ENCODE measurements at places on chromosomes 11 and 22.

- no peak for DNase-seq
Measured at GRCh38 chr11:35285471-35285870, 133.9 kb downstream of the SLC1A2 start.

DNA sequence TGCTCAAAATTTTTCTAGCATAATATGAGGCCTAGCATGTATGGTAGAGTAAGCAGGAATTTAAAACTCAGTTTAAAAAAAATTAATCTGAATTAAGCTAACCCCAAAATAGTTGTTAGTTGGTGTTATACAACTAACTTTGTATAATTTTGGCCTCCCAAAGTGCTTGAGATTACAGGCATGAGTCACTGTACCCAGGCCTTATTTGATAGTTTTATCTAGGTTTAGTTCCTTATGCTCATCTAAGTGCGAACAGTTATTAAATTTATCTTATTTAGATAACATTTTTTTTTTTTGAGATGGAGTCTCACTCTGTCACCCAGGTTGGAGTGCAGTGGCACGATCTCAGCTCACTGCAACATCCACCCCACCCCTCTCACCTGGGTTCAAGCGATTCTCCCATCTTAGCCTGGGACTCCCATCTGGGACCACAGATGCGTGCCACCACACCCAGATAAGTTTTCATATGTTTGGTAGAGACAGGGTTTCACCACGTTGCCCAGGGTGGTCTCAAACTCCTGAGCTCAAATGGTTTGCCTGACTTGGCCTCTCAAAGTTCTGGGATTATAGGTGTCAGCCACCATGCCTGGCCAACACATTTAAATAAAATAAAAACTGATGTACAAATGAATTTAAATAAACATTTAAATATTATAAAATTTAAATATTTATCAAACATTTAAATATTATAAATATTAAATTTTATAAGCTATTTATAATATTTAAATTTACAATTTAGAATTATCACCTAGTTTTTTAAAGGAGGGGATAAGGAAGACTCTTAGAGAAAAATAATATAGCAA is 7.5 kb downstream of the IL18 start:
- no peak for DNase-seq

DNA sequence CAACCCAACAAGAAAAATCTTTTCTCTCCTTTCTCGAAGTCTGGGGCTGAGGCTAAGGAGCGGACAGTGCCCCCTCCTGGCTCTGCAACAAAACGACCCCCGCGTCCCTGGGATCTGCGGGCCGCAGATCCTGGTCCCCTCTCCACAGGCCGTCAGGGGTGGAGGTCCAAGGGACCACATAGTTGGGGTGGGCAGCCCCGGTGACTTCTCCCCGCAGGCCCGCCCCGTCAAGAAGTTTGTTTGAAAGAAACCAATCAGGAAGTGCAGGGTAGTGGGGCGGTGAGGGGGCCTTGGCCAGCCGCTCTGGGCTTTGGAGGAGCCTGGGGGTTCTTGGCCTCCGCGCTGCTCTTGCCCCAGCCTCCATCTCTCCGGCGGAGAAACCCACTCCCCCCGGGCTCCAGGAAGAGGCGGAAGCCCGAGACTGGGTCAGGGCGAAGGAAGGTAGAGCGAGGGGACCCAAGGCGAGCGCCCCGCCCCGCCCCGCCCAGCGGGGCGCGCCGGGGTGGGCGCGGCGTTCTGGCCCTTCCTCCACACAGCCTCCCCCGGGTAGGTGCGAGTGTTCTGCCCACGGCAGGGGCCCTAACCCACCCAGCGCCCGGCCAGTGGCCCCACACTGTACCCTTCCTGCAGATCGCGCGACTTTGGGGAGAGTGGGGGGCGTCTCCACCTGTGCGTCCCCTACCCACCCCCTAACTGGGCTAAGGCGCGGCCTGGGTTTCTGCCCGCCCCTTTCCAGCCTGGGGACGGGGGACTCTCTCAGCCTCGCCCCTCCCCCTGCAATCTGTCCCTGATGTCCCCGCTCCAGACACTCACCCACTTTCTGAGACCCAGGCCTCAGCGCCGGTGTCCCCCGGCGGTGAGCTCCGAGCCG is 1.3 kb downstream of the TP53I11 start:
- peak; percentile 3 for DNase-seq

DNA sequence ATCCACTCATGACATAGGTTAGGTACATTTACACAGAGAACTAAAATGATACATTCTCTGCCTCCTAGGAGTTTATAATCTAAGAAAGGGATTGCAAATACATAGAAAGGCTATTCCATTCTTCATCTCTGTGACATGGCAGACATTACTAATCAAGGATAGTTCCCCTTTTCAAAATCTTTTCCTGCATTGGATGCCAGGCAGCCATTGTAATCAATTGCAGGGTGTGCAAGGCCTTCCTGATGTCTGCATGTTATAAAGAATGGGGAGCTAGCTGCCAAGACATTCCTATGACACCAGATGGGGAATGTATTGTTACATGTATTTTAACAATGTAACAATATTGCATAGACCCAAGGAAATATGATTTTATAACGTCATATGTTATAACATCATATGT is 82.0 kb downstream of the KIRREL3 start:
- peak; percentile 20 for DNase-seq

DNA sequence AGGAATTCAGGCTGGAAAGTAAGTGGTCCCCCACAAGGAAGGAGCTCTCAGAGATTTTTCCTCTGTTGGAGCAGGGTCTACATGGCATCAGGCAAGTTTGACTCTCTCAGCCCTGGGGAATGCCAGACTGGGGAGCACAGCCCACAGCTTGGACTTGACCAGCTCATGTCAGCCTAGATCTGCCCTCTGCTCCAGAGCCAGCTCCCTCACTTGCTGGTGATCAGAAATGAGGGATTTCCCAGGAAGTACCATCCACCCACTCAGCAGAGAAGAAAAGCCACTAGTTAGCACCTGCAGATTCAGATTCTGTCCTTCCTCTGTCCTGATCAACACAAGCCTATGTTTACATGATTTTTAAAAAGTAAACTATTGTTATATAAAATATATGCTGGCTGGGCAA is 13.0 kb downstream of the TALDO1 start:
- DNase-seq, result no peak

- no peak for DNase-seq
Measured at GRCh38 chr11:8932564-8933180, at the start of gene C11orf16. Gene C11orf16 (minus strand): TSS chr11:8932947. CDS start chr11:8932308, 639 bp downstream.

DNA sequence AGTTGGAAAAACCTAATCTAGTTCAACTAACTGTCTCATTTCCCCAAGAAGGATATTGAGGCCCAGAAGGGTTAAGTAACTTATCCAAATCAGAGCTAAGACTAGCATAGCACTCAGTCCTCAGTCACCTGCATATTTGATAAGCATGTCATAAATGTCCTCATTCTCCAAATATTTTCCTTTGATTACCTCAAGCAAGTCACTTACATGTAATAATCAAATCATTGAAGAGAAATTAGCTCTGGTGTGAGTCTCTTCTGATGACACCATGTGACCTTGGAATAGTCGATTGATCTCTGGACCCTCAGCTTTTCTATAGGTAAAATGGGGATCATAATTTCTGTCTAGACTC is 48.8 kb upstream of the PICALM start:
- DNase-seq, result no peak

DNA sequence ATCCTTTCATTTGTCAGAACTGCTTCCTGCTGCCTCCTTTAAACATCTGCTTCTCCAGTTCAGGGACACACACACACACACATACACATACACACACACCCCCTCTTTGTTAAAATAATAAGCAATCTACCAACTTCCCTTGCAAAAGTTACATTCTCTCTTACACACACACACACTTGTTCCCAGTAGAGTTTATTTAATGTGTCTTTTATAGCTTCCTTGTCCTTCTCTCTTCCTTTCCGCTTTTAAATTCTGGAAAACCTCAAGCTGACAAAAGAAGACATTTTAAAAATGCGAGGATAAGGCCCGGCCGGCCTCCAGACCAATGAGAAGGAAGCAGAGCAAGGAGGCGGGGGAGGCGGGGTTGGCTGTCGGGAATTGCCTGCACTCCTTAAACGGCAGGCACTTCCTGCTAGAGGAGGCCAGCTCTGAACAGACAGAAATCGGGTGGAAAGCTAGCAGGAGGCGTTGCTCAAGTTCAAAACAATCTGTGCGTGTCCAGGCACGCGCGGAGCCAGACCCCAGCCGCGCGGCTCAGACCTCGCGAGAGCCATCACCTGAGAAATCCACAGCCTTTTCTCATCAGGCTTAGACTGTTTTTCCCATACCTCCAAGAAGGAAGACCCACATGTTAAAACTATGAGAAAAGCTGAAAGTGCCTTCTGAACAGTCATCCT is 99.9 kb downstream of the MAML2 start:
- peak; percentile 96 for DNase-seq

- DNase-seq, result no peak
Measured at GRCh38 chr11:8312986-8313385, 49.3 kb upstream of the LMO1 start.

GRCh38 chr22:44331881-44332714 is 19.3 kb upstream of the SHISAL1 start:
- DNase-seq, result no peak

- DNase-seq, result no peak
Measured at GRCh38 chr11:122812638-122813037, 25.7 kb upstream of the CRTAM start.

GRCh38 chr22:37575490-37576003 is 4.3 kb downstream of the LGALS2 start:
- DNase-seq, result no peak

DNA sequence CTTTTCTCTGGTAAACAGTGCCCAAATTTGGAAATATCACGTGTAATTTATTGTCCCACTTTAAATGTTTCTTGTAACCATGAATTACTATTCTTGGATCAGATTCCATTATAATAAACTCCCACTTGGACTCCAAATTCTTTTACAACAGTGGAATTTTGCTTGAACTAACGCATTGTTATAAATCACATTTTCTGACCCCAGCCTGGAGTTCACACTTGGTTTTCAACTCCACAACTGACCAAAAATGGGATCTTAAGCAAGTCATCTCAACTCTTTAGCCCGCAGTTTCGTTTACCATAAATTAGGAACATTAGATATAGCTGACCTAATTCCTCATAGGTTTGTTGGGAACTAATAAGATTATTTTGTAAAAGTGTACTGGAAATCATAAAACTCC is 336.8 kb upstream of the NCAM1 start:
- DNase-seq, result no peak

DNA sequence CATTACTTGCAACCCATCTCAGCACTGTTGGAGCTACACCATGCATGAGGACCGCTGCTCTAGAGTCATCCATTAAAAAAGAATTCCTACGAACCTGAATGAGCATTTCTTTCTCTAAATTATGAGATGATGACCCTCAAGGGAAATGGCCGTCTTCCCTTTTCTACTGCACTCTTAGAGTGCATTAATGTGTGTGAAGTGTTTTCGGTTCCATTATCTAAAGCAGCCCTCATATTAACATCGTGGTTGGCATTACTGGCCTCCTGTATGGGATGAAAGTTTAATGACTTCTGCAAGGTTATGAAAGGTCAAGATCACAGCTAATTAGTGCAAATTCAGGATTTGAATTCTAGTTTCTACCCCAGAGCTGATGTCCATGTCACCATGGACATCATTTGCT is 16.7 kb downstream of the CD44 start:
- DNase-seq, result no peak

- no peak for DNase-seq
Measured at GRCh38 chr11:127470306-127470884, 469.8 kb upstream of the KIRREL3 start.

DNA sequence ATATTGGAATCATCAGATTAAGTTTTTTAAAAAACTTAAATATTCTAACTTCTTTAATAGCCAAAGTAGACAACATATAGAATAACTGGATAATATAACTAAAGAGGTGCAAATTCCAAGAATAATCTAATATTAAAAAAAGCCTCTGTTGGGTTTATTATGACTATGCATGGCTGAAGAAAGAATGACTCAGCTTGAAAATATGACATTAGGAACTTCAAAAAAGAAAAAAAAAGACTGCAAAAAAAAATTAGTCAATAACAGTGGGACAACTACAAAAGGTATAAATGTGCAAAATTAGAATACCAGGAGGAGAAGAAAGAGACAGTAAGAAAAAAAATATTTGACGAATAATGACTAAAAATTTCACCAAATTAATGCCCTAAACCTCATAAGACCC is 1178.0 kb downstream of the JRKL start:
- no peak for DNase-seq

- no peak for DNase-seq
Measured at GRCh38 chr11:41879214-41879613, 419.8 kb upstream of the LRRC4C start.

- peak; percentile 63 for DNase-seq
Measured at GRCh38 chr11:73308961-73309919, 1.2 kb downstream of the ARHGEF17 start.

DNA sequence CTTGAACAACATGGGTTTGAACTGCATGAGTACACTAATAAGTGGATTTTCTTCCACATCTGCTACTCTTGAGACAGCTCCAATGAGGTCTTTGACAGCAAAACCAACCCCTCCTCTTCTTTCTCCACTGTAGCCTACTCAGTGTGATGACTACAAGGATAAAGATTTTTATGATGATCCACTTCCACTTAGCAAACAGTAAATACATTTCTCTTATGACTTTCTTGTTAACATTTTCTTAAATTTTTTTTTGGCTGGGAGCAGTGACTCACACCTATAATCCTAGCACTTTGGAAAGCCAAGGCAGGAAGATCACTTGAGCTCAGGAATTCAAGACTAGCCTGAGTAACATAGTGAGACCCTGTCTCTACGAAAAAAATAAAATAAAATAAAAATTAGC is 9.9 kb upstream of the EIF4G2 start:
- no peak for DNase-seq

DNA sequence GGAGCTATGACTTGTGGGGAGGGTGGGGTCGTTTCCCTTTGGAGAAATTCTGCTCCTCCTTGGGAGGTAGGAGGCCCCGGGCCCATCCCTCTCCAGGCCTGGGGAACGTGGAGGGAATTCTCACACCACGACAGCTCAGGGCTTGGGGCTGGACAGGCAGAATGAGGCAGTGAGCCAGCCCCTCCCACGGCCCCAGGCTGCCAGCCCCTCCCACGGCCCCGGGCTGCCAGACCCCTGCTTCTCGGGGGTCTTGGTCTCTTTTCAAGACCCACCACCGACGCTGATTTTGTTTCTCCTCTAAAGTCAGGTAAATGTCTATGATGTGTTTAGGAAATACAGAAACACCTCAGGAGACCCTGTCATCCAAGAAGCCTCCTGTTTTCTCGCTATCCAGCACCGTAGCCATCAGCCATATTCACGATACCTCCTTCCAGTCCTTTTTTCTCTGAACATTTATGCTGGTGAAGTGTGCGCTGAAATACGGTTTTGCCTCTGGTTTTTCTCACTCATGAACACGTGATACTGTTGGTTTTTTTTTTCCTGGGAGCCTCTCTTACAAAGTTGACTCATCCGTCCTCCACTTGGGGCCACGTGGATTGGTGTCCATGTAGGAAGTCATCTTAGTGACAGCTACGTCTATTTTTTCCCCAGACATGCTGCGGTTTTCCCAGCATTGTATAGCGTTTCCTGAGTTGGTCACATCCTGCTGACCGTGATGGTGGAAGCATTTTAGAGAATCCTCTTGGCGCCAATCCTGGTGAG is 1219.6 kb downstream of the BRD1 start:
- peak; percentile 60 for DNase-seq

DNA sequence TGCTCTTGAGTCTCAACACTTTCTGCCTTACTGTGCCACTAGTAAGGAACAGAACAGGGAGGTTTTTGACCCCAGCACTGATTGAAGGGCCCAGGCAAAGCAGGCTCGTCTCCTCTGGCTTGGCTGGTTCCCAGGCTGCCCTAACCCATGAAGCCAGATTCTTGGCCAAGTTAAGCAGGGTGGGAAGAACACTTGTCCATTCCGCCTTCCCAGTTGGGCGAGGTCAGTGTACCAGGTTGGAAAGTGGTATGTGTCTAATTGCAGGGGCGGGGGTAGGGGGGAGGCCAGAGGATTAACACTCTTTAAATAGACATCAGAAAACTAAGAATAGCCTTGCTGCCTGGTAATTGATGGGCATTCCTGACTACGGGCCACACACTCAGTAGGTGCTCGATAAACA is 14.4 kb downstream of the TIMP3 start:
- no peak for DNase-seq
